Activated naive CD8-positive, alpha-beta T cell treated with anti-CD3 and anti-CD28 coated beads, Interleukin-2, amount 50 U/mL, for 16 hours (primary cell): ENCODE measurements at places on chromosomes 6 and 20.

- no peak for DNase-seq
Measured at GRCh38 chr20:426566-426965, 18.5 kb downstream of the RBCK1 start.

- DNase-seq = peak; percentile 84
Measured at GRCh38 chr6:79234150-79235022, at the start of gene HMGN3. Gene HMGN3 (minus strand): TSS chr6:79234682.

GRCh38 chr20:1301031-1301529, 27.9 kb downstream of the SDCBP2 start:
- DNase-seq = no peak

DNA sequence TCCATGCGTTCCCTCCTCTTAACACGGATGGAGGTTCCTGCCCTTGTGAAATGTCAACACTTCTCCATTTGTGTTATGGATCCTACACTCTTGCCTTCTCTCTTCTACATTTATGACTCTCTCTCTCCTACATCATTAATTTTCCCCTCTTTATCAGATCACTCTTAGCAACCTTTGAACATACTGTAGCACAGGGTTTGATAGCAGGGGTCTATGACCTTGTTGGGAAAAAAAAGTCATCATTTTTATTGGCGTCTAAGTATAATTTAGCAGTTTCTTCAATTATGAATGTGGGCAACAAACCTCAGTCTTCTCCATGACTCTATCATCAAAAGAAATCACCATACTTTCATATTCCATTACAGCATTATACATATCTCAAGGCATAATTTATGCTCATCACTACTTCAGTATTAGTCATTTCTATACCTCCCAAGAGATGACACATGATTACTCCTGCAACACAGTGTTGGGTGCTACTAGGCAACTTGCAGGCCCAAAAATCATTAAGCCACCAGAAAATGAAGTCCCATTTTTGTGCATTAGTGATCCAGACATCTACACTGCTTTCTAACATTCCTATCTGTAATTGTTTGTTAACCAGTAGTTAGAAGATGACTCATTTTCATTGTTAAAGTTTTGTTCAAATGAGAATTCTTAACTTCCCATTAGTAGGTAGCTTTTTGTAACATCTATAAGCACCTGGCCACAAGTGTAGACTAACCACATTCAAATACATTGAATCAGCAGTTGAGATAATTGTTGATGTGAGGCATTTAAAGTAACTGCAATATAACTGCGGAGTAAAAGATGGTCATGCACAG, 9.5 kb downstream of the CYP39A1 start:
- DNase-seq = no peak

DNA sequence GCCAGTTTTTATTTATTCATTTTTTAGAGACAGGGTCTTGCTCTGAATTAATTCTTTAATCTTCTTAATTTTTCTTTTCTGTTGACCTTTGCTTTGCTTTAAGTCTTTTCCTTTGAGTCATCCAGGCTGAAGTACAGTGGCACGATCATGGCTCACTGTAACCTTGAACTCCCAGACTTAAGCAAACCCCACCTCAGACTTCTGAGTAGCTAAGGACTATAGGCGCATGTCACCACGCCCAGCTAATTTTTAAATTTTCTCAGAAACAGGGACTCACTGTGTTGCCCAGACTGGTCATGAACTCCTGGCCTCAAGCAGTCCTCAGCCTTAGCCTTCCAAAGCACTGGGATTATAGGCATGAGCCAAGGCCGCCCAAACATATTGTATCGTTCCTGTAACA, 71.3 kb upstream of the GNRH2 start:
- DNase-seq = no peak

- no peak for DNase-seq
Measured at GRCh38 chr6:41073968-41074691, 1.4 kb downstream of the NFYA start.

DNA sequence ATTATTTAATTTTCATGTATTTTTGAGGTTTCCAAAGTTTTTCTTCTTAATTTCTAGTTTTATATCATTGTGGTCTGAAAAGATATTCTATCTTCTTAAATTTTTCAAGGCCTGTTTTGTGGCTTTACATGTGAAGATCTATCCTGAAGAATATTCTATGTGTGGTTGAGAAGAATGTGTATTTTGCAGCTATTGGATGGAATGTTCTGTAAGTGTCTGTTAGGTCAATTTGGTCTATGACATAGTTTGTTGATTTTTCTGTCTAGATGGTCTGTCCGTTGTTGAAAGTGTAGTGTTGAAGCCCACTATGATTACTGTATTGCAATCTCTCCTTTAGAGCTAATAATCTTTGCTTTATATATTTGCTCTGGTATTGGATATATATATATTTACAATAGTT, 125.7 kb downstream of the CRYBG1 start:
- DNase-seq = no peak
